ENCODE measurements at places on chromosomes 3 and 15.

DNA sequence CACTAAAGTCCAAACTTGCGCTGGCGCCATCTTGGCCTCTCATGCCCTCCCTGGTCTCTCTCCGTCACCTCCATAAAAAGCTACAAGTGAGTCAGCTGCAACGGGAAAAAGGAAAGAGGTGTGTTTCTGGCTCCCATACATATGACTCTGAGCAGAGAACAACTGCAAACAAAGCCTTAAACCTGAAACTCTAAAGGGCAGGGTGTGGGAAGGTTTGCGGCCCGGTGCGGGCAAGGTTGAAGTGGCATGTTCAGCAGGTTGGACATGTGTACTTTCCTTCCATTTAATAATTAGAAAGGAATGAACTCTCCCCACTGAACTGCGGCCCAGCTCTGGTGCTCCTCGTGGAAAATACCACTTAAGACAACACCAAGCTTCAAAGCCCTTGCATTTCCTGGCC, 59.0 kb upstream of the PPARG start:
- peak; percentile 77 for DNase-seq

DNA sequence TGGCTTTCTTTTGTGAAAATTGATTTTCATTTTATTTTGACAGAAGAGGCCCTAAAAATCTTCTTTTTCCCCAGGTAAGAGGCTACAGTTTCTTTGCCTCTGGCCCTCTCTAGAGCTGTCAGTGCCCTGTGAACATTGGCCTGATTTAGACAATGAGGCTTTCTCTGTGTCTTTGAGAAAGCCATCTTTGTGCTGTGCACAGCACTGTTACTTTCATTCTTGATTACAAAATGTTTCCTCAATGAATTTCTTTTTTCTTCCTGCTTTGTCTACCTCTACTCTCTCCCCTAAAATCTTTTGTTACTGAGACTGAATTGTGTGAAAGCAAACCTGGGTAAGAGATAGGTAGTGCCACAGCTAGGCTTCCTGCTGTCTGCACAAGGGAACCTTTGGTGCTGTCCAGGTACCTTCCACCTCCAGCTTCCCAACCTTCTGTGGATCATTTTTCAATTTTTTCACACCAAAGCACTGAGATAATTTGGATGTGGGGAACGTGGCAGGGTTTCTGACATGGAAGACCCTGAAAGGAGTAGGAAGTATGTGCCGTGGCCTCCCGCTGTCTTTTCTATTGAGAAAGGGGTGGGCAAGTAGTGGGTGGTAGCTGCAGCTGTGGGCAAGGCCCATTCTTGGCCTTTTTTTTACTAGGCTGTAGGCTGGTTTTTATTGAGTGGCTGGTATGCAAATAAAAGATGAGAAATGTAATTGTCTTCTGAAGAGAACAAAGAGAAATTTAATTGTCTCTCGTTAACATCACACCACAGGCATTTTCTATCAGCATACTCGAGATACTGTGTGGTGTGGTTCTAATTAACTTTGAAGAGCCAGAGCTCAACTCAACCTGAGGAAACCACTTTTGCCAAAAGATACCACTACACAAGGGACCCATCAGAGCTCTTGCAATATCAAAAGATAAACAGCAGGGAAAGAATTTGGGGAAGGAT, 21.0 kb downstream of the RAB8B start:
- DNase-seq: no peak

GRCh38 chr3:169242708-169243513, 420.6 kb downstream of the MECOM start:
- DNase-seq: no peak

- DNase-seq: no peak
Measured at GRCh38 chr3:114404590-114404989, 110.8 kb downstream of the TIGIT start.

GRCh38 chr3:73680391-73681095, 55.8 kb upstream of the PDZRN3 start:
- DNase-seq: no peak

DNA sequence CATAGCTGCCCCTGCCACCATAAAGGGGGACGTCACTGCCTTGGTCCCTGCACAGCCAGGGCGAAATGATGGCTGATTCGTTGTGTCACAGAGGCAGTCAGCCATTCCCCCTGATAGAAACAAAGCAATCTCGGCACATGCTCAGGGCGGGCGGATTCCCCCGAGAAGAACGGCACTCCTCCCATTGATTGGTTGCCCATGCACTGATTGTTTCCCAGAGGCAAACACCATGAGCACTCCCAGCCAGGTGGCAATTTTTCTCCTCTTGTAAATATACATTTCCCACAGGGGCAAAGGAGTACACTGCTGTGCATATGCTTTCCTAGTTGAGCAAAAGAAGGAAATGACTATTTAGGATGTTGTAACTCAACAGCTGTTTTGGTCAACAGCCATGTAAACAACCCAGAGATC, 56.5 kb downstream of the KY start:
- DNase-seq: no peak

- no peak for DNase-seq
Measured at GRCh38 chr3:179330438-179330837, 7.6 kb downstream of the ZNF639 start.

- no peak for DNase-seq
Measured at GRCh38 chr3:174199696-174200095, 659.4 kb upstream of the NAALADL2 start.

DNA sequence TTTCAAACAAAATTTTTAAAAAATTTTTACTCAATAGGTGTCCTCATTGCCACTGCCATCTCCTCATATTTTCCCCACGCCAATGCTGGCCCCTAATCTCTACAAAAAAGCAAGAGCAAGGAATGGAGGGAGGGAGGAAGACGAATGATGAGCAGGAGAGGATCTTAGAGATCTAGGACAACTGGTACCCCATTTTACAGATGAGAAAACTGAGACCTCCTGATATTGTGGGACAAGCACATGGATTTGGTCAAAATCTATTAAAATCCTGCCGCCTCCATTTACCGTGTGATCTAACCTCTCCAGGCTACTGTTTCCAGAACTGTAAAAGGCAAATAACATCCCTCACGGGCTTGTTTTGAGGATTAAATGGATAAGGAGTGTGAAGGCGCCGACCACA, 4.6 kb downstream of the HEG1 start:
- no peak for DNase-seq

DNA sequence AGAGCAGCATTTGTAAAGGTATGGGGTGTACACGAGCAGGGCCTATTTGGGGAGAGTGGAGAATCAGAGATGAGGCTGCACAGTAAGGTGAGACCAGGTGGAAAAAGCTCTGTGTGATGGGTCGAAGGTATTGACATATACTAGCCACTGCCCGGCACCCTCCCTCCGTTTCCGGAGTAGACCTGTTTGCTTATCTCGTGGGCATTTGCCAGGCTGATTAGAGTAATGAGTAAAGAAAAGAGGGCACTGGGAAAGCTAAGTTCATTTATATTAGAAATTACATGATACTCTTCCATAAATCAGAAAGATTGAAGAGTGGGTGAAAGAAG, 46.2 kb upstream of the ATG7 start:
- DNase-seq: no peak

- no peak for DNase-seq
Measured at GRCh38 chr15:77499087-77499760, 78.5 kb downstream of the HMG20A start.

GRCh38 chr3:44601749-44602148, 17.0 kb downstream of the ZNF660 start:
- no peak for DNase-seq

DNA sequence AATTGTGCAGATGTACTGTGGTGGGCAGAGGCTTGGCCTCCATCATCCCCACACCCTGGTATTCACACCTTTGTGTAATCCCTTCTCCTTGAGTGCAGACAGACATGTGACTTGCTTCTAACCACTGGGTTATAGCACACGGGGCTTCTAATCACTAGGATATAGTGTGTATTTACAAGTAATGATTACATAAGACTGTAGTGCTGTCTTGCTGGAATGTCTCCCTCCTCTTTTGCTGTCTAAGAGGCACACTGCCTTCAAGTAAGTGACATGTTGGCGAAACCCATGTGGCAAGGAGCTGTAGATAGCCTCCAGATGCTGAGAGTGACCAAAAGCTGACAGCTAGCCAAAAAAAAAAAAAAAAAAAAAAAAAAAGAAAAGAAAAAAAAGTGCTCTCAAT, 542.7 kb upstream of the MDFIC2 start:
- no peak for DNase-seq

GRCh38 chr3:128725547-128726022, 398 bp upstream of the RAB7A start:
- DNase-seq: no peak

GRCh38 chr3:118548434-118548833, 486.2 kb downstream of the IGSF11 start:
- DNase-seq: peak; percentile 21

GRCh38 chr3:14689247-14689980, 14.5 kb downstream of the C3orf20 start:
- DNase-seq: no peak
